Activated naive CD4-positive, alpha-beta T cell (primary cell): ENCODE measurements at places on chromosomes 1 and 21.

- DNase-seq: no peak
These were observed 5.0 kb downstream of the CHRNB2 start for GRCh38 chr1:154572468-154573167.

GRCh38 chr1:221294242-221294641 is 415.0 kb downstream of the HLX start:
- DNase-seq: no peak

DNA sequence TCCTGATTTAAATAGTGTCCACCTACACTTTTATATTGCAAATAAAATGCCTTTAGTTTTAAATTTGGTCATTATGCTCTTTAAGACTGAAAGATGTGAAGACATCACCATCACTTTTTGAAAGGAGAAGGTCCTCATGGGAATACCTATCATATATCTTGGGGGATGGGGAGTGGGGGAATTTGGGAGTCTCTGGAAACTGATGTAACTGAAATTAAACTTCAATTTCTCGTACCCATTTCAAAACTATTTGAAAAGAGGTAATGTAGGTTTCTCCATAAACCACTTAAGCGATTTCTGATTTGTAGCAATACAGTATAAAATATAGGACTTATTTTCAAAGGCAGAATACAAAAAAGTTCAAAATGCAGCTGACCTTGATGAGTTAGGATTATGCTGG is 924 bp downstream of the EXTL2 start:
- no peak for DNase-seq

DNA sequence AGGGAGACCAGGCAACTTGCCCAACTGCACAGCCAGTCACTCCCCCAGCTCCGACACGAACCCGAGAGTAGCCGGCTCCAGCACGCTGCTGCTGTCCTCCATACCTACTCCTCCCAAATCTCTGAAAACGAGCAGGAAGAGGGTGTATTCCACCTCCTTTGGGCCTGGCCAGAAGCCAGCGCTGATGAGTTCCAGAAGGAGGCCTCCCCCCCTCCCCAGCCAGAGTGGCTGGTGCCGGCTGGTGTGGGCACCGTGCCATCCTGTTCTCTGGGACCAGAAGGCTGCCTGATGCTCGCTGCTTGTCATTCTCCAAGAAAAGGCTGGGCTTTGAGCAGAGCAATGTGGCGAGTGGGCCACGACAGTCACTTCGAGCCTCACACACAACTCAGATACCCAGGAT is 22.2 kb downstream of the KCNN3 start:
- DNase-seq: no peak

DNA sequence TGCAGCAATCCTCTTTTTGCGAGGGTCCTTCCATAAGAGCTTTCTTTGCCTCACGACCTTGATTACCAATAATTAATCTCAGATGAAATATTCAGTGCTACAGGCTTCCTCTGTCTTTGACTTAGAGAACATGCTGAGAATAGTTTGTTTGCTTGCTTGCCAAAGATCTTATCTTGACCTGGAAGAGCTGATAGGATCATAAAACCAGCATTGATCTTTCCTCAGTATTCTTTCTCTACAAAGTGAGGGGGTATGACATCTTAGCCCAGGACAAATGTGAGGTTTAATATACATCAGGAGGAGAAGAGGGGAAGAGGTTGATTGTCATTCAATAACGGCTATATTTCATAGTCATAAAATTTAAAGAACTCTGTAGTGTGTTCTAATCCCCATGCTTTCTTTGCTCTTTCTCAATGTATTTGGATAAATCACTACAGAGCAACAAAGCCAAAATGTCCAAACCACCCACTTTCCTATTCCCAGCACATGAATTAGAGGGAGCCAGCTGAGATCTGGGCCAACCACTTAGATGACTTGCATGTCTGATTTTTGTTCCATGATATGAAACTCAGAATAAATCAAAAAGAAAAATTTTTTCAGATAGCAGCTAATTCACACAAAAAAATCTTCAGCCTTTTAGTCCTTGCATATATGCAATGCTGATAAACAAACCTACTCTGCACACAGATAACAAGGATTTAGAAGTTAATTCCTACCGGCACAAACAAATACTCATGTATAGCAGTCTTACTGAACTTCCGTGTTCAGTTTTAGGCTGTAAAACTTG is 50.5 kb upstream of the IPO9 start:
- no peak for DNase-seq

GRCh38 chr1:228212415-228212965 is 4.6 kb downstream of the OBSCN start:
- DNase-seq: no peak

DNA sequence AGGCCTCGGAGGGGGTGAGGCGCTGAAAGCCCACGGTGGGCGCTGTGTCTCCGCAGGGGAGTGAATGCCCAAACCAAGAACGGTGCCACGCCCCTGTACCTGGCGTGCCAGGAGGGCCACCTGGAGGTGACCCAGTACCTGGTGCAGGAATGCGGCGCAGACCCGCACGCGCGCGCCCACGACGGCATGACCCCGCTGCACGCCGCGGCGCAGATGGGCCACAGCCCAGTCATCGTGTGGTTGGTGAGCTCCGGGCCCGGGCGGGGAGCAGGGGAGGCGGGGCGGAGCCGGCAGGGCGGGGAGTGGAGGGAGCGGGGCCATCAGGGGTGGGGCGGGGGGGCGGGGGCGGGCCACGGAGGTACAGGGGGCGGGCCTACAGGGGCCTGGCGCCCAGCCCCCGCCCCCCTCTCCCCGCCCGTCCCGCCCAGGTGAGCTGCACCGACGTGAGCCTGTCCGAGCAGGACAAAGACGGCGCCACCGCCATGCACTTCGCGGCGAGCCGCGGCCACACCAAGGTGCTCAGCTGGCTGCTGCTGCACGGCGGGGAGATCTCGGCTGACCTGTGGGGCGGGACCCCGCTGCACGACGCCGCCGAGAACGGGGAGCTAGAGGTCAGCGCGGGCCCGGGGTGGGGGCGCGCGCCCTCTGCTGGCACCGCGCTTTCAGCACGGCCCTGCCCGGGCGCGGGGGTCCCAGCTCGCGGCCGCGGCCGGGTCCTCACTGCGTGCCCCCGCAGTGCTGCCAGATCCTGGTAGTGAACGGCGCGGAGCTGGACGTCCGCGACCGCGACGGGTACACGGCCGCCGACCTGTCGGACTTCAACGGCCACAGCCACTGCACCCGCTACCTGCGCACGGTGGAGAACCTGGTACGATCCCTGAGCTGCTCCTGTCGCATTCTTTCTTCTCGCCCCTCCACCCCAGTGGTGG is 15.9 kb downstream of the ESPN start:
- peak; percentile 19 for DNase-seq

DNA sequence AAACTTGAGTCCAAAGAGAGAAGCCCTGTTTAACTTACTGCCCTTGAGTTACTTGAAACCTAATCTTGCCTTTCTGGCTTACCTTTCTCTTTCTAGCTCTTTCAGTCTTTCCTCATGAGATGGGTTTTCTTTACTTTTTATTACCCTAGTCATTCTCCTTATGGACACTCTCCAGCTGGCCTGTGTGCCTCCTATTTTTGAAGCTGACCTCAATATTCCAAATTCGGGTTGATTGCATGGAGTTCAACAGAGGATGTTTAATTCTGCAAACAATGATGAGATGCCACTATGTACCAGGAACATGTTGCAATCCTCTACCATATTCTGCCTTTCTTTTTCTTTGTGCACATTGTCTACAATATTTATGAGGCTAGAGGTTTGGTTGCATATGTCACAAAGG is 20.7 kb downstream of the DNAJC6 start:
- no peak for DNase-seq

- DNase-seq: no peak
These were observed 9.0 kb upstream of the IFFO2 start for GRCh38 chr1:18965206-18966173.

GRCh38 chr1:116807394-116808199 is 53.4 kb downstream of the CD2 start:
- DNase-seq: no peak

DNA sequence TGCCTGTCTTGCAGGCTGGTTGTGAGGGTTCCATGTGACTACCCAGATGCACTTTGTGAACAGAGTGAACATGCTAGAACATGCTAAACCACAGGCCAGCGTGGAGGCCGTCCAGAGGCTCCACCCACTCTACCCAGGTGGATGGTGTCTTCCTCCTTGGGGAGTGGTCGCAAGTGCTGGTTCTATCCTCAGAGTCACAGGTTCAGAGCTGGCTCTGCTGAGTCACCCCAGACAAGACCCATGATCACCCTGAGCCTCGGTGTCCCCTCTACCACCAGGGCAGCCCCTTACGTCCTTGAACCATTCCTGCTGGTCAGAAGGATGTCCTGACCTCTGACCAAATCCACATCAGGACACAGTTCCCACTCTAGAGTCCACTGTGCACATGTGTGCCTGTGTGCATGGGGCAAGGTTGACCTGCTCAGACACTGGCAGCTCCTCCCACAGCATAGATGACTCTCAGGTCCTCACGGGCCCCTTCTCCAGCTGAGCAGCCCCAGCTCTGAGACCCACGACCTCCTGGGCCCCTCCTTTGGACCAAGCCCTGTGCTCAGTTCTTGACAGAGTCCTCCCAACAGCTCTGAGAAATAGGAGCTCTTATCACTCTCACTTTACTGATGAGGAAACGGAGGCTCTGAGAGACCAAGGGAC is 391.8 kb downstream of the MATN1 start:
- no peak for DNase-seq
